NCI-H1436 treated with DMSO at 0.1 percent for 48 hours (cell line): ENCODE measurements at places on chromosomes 12 and 14.

DNA sequence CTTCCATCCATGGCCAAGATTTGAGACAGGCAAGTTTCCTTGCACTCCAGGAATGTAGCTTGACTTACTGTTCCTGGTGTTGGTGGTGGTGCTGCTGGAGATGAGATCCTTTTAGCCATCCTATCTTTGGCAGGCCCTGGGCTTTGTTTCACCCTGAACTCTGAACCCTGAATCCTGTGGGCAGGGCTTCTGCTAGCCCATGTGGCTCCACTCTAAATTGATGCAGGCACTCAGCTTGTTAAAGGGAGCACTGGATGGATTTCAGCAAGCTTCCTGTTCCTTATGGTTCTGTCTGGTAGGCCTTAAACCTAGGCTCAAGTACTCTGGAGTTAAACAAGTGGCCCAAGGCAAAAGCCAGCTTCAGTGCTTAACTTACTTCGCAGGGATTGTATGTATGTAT is 138.2 kb downstream of the RGS6 start:
- no peak for DNase-seq

GRCh38 chr12:92771001-92771400 is 68.2 kb downstream of the PLEKHG7 start:
- no peak for DNase-seq

- DNase-seq: no peak
Observed at GRCh38 chr12:58570411-58570810, 349.9 kb downstream of the LRIG3 start.

DNA sequence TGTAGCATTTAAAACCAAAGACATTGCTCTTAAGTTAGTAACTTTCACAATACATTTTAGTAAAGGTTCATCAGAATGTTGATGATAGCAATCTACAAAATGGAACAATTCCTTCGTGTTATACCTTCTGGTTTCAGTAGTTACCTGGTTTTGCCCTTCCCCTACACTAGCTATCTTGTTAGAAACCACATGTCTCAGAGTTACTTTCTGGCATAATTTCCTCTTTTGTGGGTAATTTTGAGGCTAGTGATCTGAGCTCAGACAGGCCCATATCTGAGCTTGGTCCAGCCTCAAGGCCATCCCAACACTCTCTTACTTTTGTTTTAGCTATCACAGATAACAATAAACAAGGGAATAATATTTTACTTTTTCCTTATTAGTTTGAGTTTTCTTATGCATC is 196.9 kb downstream of the KITLG start:
- DNase-seq: no peak

- no peak for DNase-seq
Observed at GRCh38 chr12:132774159-132774558, 12.5 kb upstream of the ANKLE2 start.

DNA sequence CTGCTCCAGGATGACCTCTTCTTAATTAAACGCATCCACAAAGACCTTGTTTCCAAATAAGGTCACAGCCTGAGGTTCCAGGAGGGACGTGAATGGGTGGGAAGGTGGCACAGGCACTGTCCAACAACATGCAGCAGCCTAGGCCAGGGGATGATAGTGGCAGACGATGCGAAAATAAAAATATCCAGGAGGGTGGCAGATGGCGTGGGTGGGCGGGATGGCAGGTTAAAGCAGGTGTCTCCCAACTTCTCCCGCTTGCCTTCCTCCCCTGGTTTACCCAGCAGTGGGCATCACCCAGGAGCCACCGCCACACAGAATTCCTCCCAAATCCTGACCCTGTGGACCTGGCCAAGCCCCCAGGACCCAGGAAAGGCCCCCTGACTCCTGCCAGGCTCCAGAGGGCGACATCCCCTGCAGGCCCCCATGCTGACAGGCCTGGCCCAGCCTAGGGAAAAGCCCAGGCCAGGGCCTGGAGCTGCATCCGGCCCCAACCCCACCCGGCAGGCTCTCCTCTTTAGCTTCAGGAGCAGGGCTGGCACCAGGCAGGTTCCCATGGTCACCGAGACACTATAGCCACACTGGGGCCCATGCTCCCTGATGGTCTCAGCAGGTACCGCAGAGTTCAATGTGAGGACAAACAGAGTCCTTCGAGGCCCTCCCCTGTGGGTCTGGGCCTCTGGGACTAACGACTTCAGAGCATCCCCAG is 9.7 kb downstream of the NCOR2 start:
- no peak for DNase-seq

DNA sequence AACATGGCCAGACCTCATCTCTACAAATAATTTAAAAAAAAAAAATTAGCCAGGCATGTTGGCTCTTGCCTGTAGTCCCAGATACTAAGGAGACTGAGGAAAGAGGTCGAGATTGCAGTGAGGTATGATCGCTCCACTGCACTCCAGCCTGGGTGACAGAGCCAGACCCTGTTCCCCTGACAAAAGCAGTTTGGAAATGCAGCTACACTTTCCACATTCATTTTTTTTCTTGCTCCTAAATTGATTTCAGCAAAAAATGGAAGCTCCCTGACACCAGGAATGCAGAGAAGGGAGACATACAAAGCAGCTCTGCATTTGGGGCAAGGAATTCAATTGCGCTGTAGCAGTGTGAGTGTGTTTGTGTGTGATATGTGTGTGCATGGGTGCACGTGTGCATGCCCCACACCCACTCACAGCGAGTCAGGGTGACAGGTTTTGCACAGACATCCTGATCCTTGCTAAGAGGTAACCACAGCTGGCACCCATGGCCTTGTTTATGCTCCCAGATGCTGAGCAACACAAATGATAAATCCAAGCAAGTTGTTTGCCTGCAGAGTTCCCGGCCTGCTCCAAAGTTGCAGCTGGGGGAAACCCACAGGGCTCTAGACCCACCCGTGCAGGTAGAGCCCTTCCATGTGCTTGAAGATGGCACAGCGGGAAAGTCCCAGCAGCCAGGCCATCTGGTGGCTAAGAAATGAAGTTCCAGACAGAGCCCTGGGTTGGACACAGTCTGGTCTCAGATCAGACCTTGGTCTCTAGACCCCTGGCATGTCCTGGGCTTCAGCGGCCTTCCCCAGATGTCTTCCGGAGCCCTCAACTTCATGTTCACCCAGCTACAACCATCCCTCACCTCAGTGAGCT is 25.9 kb upstream of the BDKRB2 start:
- no peak for DNase-seq

DNA sequence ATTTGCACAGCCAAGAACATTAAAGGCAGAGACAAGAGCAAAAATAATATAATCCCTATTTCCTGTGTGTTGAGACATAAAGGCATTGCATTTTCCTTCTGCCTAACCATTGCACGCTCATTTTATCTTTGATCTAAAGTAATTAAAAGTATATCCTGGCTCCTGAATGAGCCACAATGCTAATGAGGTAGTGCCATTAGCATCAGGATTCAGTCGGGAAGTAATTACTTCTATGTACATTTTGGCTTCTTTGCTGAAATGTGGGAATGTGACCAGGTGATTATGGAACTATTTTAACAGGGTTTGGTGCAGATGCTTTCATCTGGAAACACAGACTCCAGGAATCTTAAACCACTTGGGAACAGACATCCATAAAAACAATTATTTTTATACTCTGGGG is 77.4 kb downstream of the TMTC1 start:
- DNase-seq: no peak

DNA sequence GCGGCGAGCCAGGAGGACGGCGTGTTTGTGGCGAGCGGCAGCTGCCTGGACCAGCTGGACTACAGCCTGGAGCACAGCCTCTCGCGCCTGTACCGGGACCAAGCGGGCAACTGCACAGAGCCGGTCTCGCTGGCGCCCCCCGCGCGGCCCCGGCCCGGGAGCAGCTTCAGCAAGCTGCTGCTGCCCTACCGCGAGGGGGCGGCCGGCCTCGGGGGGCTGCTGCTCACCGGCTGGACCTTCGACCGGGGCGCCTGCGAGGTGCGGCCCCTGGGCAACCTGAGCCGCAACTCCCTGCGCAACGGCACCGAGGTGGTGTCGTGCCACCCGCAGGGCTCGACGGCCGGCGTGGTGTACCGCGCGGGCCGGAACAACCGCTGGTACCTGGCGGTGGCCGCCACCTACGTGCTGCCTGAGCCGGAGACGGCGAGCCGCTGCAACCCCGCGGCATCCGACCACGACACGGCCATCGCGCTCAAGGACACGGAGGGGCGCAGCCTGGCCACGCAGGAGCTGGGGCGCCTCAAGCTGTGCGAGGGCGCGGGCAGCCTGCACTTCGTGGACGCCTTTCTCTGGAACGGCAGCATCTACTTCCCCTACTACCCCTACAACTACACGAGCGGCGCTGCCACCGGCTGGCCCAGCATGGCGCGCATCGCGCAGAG is 873 bp downstream of the PLXNC1 start:
- no peak for DNase-seq

DNA sequence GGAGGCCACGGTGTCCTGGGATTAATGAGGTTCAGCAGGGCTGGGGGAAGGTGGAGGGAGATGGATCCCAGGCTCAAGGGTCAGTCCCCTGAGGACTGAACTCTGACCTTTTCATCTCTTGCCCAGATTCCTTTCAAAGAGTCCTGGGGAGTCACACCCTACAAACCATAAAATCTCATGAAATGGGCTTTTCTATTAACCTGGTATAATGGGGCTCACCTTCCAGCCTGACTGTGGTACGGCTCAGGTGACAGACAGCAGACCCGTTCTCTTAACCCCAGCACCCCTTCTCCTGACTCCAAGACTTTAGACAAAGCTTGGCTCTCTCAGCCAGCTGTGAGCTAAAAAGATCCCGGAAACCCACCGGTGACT is 268.2 kb downstream of the ADGRD1 start:
- DNase-seq: no peak

- no peak for DNase-seq
Observed at GRCh38 chr12:52832451-52832850, 1.7 kb downstream of the KRT79 start.

DNA sequence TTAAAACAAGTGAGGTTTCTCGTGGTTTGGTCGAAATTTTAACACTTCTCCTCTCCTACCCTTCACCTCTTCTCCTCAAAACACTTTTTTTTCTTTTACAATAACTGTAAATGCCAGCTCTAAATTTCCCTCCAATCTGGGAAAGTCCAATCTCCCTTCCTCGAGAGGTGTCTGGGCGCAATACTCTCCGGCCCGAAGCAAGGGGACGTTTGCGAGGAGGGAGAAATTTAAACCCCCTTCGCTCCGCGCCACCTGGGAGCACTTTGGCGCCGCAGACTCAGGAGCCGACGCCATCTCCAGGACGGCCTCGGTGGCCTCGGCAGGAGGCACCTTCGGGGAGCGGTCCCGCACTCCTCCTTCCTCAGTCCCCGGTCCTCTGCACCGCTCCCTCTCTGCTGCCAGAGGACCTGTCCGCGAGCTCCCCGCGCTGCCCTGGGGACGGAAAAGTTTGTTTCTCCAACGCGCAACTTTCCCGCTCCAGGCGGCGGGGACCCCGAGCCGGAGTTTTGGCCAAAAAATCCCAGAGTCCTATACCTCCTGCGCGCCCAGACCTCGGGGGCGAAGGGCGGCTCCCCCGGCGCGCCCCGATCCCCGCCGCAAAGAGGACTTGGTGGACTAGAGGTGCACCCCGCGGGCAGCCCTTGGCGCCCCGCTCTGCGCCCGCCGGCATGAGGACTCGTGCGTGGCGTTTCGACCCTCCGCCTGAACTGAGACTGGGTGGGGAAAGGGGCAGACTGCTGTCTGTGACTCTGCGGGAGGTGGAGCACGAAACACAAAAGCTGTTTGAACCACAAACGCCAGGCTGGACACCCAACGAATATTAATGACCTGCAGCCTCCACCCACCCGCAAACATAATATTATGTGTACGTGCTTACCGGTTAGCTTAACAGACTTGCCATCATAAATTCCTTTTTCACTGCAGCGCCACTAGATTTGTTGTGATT is 95.2 kb upstream of the HMGA2 start:
- DNase-seq: no peak

DNA sequence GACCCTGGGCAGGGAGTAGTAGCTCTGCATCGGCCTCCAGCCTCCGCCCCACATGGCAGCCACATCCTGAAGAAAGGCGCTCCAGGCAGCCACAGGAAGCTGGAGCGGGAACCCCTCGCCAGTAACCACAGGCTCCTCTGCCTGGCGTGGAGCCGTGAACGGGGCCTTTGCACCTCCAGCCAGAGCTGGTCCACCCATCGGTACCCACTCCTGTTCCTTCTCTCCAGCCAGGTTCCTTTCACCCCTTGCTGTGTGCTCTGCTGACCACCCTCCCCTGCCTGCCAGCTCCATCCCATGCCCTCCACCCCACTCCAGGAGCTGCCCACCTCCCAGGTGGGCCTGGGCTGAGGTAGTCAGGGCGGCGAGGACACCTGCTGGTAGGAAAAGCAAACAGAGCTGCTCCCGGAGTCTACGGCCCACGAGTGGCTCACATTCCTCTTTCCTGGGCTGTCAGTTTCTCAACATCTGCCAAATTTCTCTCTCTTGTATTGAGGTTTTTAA is 2.7 kb downstream of the TGFB3 start:
- no peak for DNase-seq
